NCI-H774 (cell line): ENCODE measurements at places on chromosomes 6 and 20.

GRCh38 chr6:144782634-144783033 lies 497.5 kb downstream of the UTRN start:
- DNase-seq = no peak

DNA sequence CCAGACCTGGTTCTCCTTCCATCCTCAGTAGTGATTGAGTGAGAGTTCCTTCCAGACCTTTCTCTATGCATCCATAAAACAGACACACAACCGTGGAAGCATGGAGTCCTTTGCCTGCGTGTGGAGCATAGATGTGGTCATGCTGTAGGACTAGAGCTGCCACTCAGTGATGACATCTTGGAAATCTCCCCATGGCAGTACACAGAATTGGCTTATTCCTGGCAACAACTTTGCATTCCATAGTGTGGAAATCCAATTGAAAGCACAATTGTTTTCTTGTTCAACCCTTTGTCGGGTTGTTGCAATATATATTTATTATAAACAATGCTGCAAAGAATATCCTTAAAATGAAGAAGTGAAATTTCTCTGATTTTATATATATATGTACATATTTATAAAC lies 547.8 kb downstream of the CDH26 start:
- no peak for DNase-seq

DNA sequence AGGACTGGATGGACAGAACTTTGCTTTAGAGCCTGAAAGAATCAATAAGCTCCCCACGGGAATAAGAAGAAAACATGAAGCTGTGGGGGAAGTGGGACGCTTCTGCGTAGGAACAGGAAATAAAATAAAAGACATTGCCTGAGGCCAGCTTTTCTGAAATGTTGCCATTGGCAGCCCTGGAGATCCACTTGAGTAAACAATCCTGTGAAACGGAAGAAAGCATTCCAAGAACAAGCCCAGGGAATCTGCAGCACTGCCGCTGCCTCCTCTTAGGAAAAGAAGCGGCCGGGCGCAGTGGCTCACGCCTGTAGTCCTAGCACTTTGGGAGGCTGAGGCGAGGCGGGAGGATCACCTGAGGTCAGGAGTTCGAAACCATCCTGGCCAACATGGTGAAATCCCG lies 182.3 kb upstream of the RALGAPA2 start:
- no peak for DNase-seq

- peak; percentile 33 for DNase-seq
Measured at GRCh38 chr6:15399641-15400470, 154.0 kb downstream of the JARID2 start.
